ENCODE measurements at places on chromosomes 1 and 21.

GRCh38 chr1:164767752-164768402 is 208.9 kb downstream of the PBX1 start:
- DNase-seq: no peak

DNA sequence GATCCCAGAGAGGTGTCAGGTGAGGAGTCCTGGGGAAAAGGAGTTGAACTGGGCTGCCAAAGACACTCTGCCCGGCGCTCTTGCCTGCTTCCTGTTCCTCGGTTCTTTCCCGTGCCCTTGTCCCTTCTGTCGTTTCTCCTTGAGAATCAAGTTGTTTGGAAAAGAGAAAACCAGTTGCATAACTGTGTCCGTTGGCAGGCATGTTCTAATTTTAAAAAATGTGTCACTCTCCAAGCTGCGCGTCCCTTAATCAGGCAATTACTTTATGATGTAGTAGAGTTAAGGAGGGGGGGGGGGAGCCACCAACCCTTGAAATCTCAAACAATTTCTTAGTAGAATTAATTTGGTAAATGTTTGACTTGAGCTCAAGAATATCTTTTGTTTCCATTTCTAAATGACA is 105.9 kb upstream of the IGSF21 start:
- DNase-seq: no peak

- DNase-seq: no peak
These were observed 93.5 kb downstream of the C1orf94 start for GRCh38 chr1:34270181-34270580.

- DNase-seq: no peak
These were observed 65.2 kb upstream of the SGIP1 start for GRCh38 chr1:66468722-66469121.

DNA sequence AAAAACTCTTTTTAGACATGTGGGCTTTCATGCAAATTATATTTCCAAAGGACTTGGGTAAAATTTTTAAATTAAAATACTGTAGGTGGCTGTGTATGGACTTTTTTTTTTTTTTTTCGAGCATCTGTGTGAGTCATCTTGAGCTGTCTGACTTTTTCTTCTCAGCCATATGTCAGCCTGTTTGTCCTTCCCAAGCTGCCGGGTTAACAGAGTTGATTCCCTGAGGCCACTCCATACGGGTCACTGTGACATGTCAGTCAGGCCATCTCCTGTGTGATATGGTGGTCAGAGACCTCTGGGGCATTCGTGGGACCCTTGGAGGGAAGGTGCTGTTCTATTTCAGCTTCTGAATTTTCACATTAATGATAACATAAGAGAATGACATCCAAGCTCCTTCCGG is 148.3 kb downstream of the KCNJ6 start:
- DNase-seq: no peak

- no peak for DNase-seq
These were observed 143.5 kb downstream of the SYT14 start for GRCh38 chr1:210081494-210081893.

- DNase-seq: no peak
These were observed 18.1 kb upstream of the AK5 start for GRCh38 chr1:77263708-77264107.

DNA sequence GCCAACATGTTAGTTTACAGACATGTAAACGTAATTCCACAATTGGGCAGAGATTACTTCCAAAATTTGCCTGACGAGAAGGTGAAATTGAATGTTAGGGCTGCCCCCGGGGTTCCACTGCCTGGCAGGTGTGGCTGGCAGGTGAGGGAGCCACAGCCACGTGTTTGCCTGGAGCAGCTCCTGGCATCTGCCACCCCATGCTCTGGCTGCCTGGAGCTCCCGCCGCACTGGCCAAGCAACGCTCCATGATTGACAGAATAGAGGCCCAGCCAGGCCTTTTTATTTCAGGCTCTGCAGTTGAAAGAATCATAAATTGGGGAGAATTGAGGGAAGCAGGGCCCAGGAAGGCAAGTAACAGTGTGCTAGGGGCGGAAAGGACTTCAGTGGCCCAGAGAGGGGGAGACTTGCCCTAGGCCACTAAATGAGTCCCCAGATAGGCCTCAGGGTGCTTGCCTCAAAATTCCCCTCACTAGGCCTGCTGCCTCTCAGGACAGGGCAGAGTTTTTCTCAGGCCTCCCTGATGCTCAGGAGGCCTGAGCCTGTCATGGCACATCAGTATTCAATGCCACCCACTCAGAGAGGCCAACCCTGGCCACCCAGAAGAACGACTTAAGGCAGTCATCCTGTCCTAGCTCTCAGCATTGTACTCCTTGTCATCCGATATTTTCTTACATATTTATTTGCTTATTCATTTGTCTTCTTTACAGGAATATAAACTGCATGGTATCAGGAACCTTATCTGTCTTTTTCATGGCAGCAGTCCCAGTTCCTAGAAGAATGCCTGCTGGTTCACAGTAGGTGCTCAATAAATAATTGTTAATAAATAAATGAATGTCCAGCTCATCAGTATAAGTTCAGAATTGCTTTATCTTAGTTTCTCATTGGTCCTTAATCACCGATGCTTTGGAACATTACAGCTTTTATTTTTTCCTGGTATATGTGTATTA is 16.6 kb upstream of the S1PR1 start:
- no peak for DNase-seq

- no peak for DNase-seq
These were observed 51.4 kb upstream of the SIM2 start for GRCh38 chr21:36647279-36648093.

- no peak for DNase-seq
These were observed 125.0 kb downstream of the TIAM1 start for GRCh38 chr21:31218830-31219608.

GRCh38 chr1:10688409-10688786 is 108.0 kb downstream of the CASZ1 start:
- DNase-seq: no peak

- DNase-seq: no peak
These were observed 4.1 kb downstream of the PYCR2 start for GRCh38 chr1:225919906-225920305.

DNA sequence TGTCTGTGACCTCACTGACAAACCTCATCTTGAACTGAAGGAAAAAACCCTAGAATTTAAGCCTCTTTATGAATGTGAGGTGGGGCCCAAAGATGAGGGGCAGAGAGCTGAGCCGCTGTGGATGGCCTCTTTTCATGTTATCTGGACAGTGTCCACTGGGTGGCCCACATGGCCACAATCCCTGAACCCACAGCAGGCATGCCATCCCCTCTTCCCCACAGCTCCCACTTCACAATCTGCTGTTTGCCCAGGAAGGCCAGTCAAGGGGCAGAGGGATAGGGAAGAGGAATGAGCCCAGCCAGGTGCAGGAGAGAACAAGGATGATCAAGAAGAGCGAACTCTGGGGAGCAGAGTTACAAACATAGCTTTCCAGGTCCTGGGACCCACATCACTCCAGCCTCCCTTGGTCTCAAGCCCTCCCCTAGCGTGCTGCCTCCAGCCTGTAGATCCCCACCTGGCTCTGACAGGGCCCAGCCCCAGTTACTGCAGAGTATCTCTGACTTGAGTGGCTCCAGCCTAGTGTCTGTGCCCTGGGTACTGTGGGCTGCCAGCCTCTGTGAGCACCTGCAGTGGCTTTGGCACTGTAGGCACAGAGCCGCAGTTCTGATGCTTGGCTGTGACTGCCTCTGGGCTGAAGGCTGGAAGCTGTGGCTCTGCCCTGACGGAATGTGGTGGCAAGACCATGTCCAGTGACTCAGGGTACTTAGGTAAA is 1.9 kb upstream of the SLFNL1 start:
- no peak for DNase-seq

DNA sequence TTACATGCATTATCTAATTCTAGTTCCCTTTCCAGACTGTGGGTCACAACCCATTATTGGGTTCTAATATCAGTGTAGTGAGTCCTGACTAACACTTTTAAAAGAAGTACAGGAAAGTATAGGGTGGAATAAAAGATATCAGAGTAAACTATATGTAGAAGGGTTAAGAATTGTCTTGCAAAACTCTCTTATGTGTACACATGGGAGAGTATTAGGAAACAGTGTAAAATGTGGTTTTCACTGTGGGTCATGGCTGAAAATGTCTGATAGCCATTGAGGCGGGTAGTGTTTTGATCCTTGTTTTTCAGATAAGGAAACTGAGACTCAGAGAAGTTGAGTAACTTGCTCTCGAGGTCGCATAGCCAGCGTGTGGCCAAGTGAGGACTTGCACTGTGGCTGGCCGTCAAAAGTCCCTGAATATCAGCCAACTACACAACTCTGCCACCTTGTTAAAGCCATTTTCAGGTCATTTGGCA is 18.5 kb upstream of the MTARC1 start:
- no peak for DNase-seq

GRCh38 chr1:94024104-94024792 is 96.7 kb downstream of the ABCA4 start:
- DNase-seq: no peak

DNA sequence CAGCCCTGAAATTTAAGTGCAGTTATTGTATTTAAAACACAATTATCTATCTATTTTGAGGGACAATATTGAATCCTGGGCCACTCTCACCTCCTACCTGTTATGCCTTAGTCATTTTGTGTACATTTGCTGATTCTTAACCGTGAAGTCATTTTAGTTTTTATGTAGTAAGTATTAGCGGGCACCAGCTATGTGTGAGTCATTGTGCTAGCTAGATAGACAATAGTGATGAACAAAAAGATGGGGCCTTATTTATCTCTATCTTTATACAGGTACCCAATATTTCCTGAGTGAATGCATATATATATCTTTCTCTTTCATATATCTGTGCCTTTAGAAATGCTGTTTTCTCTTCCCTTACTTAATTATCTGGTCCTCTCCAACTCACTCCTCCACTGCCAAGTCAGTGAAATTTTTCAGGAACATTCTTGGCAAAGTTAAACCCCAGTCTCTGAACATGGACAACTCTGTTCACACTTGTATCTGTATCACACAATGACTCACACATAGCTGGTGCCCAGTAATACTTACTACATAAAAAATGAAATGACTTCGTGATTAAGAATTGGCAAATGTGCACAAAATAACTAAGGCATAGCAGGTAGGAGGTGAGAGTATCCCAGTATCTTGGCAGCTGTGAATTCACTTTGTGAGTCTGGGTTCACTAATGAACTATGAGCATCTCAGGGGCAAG is 166.0 kb upstream of the C8B start:
- no peak for DNase-seq

GRCh38 chr1:199041173-199041914 is 402.5 kb downstream of the PTPRC start:
- peak; percentile 67 for DNase-seq

GRCh38 chr1:6578624-6579373 is 995 bp upstream of the ZBTB48 start:
- DNase-seq: no peak

DNA sequence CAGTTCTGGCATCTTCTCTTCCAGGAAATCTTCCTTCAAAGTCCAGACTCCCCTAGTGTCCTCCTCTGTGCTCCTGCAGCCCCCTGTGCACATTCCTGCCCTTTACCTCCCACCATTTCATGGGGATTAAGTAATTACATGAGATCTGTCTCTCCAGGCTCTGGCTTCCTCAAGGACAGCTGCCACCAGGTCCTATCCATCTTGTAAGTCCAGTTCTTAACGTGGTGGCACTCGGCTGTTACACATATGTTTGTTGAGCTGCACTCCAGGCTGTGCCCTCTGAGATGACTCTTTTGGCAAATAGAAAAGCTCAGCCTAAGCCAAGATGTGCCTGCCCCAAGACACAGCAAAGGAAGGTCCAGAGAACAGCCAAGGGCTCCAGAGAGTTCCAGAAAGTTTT is 57.4 kb upstream of the CAMK1G start:
- DNase-seq: no peak

GRCh38 chr1:21027805-21028204 is 148.9 kb downstream of the EIF4G3 start:
- no peak for DNase-seq
